ENCODE measurements at places on chromosomes 11 and 22.

- DNase-seq = no peak
These were observed 1.5 kb downstream of the MIEF1 start for GRCh38 chr22:39503630-39504029.

GRCh38 chr11:1515082-1516060 is 28.8 kb upstream of the MOB2 start:
- DNase-seq = peak; percentile 88

DNA sequence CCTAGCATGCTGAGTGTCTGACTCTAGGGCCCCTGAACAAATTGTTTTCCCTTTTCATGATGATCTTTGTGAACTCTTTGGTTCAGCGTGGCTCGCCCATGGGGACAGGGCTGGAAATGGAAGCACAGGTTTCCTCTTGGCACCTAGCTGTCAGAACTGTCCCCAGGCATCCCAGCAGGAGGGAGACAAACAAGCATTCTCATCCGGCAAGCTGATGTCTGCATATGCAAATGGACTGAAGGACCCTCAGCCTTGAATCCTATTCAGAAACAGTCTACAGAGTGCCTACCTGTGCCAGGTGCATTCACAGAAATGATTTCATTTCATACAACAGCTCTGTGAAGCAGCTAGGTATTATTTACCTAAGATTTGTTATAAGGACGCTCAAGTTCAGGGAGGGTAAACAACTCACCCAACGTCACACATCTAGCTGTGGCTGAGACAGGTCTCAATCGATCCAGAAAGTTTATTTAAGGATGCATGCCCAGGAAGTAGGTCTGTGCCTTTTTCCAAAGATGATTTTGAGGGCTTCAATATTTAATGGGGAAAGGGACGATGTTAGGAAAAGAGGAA is 176.4 kb downstream of the KIRREL3 start:
- DNase-seq = no peak

DNA sequence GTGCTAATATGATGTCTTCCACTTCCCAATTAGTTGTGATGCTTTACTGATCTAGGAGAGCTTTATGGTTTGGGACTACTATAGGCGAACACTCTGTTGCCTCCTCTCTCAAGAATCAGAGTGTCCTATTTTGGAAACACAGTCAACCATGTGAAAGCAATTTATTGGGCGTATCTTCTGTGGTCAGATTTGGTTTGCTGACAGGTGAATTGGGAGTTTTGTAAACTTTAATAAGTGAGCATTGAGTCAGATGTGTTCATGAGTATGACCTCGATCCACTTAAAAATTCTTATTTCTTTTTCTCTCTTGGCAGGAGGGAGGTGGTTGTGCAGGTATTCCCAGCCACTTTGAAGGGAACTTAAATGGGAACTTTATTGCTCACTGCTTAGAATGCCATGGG is 4.4 kb downstream of the CAT start:
- no peak for DNase-seq

DNA sequence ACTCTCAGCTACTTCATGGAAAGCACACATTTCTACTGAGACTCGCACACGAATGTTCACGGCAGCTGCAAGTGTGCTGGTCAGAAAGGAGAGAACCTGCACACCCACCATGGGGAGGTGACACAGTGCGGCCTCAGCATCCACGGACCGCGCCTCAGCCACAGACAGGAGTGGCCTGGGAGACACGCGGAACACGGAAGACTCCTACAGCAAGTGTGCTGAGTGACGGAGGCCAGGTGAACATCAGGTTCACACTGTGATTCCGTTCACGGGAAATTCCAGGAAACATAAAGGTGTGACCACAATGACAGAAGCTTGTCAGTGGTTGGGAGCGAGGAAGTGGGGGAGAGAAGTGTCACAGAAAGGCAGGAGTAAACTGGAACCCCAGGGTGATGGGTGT is 13.3 kb upstream of the MOB2 start:
- DNase-seq = no peak

DNA sequence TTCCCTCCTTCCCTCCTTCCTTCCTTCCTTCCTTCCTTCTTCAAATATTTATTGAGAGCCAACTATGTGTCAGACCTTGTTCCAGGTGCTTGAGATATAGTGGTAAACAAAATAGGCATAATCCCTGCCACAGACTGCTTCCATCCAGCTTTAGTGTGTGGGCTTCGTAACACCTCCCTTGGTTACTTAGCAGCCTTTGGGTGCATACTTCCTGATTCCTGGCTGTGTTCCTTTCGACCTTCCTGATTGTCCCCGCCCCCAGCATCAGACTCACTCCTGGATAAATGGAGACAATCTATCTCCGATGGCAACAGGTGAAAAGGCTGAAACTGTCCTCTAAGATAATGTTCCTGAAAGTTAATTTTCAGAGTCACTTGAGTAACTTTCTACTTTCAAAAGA is 13.5 kb downstream of the CCDC81 start:
- DNase-seq = no peak
